ENCODE measurements at places on chromosomes 11 and 22.

- DNase-seq = no peak
Observed at GRCh38 chr22:50089682-50090411, at the start of gene MOV10L1. MOV10L1 (plus strand) TSS chr22:50090006; CDS start chr22:50090089, 83 bp downstream.

DNA sequence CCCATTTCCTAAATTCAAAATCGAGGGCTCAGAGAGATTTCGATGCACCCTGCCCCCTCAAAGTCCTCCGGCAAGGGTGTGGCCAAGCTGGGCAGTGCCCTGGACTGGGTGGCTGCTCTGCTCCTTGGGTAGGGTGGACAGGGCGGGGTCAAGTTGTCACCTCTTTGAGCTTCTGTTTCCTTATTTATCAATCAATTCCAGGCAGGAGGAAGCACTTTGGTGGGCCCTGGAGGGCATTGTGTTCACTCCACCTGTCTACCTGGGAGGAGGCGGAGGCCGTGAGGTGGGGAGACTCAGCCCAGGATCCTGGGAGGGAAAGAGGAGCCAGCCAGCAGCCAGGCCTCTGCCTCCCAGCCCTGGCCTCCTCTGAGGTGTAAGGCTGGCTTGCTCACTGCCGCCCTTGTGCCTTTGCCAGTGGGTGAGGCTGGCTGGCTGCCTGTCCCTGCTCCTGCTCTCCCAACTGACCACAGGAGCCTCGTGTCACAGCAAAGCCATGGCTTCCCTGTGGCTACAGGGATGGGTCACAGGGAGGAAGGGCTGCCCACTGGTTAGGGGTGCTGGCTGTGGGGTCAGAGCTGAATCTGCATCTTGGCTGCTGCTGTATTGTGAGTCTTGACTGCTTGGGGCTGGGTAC is 25.5 kb upstream of the SHISAL1 start:
- peak; percentile 33 for DNase-seq

DNA sequence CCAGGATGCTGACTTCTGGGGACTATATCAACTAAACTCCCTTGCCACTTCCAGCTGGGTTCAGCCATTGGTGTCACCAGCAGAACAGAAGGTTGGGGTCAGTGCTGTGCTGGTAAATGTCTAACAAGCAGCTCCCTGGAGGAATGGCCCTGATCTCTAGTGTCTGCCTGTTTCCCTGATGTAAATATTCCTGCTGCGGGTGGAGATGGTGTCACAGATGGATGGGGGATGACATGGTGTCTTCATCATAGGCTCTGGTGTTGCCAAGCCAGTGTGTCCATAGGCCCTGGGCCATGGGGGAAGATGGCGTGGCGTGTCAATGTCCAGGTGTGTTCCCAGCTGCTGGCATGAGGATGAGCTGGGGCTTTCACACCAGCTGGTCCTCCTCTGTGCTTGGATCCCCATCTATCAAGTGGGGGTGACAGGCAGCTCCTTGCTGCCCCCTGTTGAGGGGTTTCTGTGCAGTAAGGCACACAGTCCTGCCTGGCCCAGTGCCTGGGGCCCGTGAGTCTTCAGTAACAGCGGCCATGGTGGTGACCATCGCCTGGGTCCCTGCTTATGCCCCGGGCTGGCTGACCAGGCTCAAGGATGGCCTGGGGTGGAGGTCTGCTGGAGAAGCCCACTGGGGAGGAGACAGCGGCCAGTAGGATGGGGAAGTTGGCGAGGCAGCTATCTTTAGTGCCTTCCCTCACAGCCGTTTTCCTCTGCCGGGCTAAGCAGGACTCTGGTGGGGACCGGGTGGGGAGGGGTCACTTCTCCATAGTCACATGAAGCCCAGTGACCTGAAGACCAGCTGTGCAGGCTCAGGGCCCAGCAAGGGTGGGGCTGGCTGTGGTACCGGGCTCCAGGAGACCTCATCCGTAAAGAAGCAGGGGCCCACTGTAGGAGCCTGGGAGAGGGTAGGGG is 12.7 kb downstream of the RPL3 start:
- DNase-seq = no peak

DNA sequence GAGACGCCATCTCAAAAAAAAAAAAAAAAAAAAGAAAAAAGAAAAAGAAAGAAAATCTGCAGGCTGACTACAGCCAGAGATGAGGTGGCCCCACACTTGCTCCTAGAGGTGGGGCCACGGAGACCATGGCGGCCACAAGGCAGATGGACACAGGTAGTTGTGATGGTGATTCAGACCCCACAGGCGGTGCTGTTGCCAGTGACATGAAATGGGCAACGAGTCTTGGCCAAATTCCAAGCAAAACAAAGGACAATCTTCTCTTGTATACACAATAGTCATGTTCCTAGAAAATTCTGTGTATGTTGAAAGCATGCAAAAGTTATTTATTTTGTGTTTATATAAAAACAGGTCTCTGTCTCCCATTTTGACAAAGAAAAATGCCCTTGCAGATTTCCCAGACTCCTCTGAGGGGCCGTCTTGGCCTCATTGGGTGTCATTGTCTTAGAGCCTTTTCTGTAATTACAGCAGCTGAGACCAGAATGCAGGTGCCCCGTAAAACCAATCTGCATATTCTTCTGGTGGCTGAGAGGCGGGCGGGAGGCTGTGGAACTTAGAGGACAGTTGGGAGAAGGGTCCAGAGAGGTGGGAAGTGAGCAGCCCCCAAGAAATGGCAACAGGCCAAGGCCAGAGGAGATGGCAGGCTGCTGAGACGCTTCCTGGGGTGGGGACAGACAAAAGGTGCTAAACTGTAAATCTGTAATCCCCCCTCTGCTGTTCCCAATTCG is 22.5 kb upstream of the DAGLA start:
- no peak for DNase-seq

DNA sequence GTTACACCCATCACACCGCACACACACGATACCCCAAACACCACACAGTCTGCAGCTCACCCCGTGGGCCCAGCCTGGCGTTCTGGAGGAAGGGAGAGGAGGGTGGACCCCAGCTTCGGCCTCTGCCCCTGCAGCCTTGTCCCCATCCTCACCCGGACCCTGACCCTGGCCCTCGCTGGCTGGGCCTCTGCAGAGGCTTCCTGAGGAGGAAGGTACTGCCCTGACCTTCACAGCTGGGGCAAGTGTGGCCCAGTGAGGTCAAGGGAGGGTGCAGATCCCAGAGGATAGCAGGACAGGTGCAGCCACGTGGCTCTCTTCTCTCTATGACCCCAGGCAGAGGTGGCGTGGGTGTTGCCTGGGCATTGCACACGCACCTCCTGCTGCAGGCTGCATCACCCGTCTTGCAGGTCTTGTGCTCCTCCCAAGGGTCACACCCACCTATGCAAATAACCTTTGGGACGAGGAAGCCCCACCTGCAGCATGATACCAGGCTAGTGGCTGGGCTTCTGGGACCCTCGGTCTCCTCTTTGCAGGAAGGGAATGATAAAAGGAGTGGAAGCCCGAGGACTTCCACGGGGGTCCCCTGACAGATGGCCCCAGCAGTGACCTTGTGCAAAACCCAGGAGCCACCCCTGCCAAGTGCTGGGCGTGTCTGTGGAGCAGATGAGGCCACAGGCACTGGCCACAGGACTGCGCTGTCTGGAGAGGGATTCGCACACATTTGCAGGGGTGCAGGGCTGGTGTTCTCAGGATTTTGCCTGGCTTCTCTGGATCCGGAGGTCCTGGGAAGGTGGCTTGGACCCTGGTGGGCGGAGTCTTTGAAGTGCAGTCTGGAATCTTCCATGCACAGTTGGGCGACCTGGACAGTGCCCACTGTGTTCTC is 1241.5 kb downstream of the BRD1 start:
- no peak for DNase-seq

DNA sequence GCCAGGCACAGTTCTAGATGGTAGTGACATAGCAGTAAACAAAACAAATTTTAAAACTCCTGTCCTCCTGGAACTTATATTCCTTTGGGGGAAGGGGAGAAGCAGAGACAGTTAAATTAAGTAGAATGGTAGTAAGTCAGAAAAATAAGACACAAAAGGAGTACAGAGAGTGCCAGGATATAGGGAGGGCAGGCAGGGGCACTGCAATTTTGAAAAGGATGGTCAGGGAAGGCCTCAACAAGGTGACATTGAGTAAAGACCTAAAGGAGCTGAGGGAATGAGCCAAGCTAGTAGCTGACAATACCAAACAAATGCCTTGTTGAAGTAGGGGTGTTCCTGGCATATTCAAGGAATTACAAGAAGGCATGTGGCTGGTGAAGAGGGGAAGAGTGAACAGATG is 10.2 kb downstream of the NUP160 start:
- no peak for DNase-seq

DNA sequence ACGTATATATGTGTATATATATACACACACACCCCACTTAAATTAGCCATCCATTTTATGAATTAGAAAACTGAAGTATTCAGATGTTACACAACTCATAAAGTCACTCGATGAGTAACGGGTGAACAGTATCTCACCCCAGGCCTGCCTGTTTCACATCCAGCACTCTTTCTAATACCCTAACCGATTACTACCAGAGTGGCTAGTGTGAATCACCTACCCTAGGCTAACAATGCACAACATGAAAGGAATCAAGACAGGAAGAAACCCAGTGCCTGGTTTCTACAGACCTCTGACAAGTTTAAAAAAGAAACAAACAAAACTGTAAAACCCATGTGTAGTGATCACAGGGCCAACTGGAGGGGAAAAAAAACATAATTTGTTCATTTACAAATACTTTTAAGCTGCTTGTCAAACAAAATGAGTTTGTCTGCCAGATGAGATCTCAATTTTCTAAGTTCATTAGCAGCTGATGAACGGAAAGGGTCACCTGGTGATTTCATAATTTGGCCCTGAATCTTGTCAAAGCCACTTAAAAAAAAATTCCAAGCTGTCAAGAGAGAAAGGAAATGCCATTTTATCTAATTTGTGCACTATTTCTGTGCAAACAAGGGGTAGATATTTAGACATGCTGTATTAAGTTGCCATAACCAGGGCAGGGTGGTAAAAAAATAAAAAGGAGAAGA is 134.8 kb downstream of the LARGE1 start:
- DNase-seq = no peak

- no peak for DNase-seq
Observed at GRCh38 chr11:83437939-83438338, 151.8 kb upstream of the CCDC90B start.

- DNase-seq = no peak
Observed at GRCh38 chr22:24516301-24516737, 21.2 kb downstream of the UPB1 start.

GRCh38 chr22:32684822-32685187 is 116.7 kb upstream of the TIMP3 start:
- DNase-seq = no peak

DNA sequence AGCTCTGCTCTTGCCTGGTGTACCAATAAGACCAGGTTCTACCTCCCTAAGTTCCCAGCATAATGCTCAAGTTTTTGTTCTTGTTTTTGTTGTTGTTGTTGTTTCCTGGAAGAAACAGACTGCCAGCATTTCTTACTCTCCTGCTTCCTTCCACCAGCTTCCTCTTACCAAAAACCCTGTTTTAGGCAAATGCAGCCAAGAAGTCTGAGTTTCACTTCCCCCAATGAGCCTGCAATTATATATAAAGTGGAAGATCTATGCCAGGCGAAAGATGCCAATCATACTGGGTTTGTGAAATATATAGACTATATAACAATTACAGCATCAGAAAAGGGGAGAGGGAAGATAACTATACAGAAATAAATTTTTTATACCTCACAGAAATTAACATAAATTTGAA is 931.5 kb upstream of the FAT3 start:
- no peak for DNase-seq

DNA sequence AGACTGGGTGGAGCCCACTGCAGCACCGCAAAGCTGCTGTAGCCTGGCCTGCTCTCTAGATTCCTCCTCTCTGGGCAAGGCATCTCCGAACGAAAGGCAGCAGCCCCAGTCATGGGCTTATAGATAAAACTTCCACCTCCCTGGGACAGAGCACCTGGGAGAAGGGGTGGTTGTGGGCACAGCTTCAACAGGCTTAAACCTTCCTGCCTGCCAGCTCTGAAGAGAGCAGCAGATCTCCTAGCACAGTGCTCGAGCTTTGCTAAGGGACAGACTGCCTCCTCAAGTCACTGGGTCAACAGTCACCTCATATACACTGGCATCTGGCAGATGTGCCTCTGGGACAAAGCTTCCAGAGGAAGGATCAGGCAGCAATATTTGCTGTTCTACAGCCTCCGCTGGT is 117.3 kb downstream of the EHF start:
- DNase-seq = no peak

- no peak for DNase-seq
Observed at GRCh38 chr22:38707346-38707745, 1.6 kb downstream of the GTPBP1 start.

DNA sequence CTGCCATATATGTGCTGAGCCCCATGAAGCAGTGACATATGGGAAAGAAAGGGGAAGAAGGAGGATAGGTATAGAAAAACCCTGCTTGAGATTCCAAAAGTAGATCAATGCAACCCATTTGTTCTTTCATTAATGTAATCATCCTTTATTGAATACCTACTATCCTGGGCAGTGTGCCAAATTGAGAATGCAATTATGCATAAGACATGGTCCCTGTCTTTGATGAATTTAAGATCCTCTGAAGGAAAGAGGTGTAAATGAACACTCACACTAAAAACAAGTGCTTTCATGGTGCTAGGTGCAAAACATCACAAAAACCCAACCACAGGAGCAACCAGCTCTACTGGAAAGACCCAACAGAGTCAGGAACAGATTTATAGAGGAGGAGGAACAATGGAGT is 29.7 kb downstream of the FLI1 start:
- no peak for DNase-seq

DNA sequence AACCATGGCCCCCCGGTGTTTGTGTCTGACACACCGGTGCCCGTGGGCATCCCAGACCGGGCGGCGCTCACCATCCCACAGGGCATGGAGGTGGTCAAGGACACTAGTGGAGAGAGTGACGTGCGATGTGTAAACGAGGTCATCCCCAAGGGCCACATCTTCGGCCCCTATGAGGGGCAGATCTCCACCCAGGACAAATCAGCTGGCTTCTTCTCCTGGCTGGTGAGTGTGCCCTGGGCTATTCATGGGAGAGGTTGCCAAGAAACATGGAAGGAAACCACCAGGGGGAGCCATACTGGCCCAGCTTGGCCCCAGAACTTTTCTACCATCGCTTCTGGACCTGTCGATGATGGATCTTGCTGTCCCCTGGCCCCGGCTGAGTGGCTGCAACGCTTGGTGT is 36.5 kb downstream of the PRDM11 start:
- DNase-seq = no peak

DNA sequence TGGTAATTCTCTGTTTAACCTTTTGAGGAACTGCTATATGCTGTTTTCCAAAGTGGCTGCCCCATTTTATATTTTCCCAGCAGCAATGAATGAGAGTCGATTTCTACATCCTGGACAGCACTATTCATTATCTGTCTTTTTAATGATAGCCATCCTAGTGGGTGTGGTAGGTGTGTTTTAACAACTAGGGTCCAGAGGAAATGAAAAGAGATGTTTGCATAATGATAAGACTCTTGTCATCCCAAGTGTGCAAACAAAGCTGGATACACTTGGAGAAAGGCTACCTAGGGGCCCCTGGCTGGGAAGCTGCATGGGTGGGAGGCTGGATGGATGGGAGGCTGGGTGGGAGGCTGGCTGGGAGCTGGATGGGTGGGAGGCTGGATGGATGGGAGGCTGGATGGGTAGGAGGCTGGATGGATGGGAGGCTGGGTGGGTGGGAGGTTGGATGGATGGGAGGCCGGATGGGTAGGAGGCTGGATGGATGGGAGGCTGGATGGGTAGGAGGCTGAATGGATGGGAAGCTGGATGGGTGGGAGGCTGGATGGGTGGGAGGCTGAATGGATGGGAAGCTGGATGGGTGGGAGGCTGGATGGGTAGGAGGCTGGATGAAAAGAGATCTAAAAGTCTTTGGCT is 158.0 kb downstream of the DSCAML1 start:
- no peak for DNase-seq
